ENCODE measurements at places on chromosomes 11 and 22. TPM values are rescaled to one million over a fixed set of nuclear protein-coding genes. Genes with fewer than 3 reads are reported as not detected.

Gene MRGPRX3
- not detected for total RNA-seq

Gene NFAM1
- 1.2 TPM for total RNA-seq

Gene MUC6
- 0.20 TPM for total RNA-seq

Gene CADM1
- 88.2 TPM for total RNA-seq

Gene CCDC188
- total RNA-seq = not detected

Gene PSMD13
- 120 TPM for total RNA-seq

Gene FAU
- total RNA-seq = 831 TPM

Gene C22orf31
- total RNA-seq = not detected

Gene EPS8L2
- 26.2 TPM for total RNA-seq

Gene PDGFB
- total RNA-seq = 5.9 TPM

Gene P4HA3
- total RNA-seq = not detected

Gene CD3G
- not detected for total RNA-seq

Gene GDPD4
- not detected for total RNA-seq

Gene GP1BB
- total RNA-seq = 1.4 TPM

Gene CCDC73
- not detected for total RNA-seq

Data from endodermal cell (in vitro differentiated cells).